ENCODE measurements at places on chromosomes 7 and 10. TPM values are rescaled to one million over a fixed set of nuclear protein-coding genes. Genes with fewer than 3 reads are reported as not detected.
A peak's percentile ranks its signal among the peaks of the same experiment; 100 is the strongest.

GRCh38 chr7:115910541-115911164 is 119.9 kb downstream of the TFEC start:
- DNase-seq: no peak

DNA sequence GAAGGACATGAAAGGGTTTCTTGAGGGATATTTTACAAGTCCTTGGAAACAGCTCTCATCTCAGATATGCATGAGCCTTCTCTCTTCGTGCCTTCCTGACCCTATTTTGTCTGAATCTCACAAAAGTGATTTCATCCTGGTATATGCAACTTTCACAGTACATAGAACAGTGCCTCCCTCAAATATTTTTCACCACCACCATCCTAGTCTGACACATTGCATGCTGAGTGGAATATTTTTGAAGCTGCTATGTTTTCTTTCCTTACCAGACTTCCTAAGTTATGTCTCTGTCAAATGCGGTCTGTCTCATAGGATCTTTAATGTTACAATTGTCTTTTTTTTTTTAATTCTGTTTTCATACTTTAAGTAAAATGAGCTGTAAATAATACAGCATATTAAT is 673.3 kb upstream of the LRRN3 start:
- DNase-seq: no peak

DNA sequence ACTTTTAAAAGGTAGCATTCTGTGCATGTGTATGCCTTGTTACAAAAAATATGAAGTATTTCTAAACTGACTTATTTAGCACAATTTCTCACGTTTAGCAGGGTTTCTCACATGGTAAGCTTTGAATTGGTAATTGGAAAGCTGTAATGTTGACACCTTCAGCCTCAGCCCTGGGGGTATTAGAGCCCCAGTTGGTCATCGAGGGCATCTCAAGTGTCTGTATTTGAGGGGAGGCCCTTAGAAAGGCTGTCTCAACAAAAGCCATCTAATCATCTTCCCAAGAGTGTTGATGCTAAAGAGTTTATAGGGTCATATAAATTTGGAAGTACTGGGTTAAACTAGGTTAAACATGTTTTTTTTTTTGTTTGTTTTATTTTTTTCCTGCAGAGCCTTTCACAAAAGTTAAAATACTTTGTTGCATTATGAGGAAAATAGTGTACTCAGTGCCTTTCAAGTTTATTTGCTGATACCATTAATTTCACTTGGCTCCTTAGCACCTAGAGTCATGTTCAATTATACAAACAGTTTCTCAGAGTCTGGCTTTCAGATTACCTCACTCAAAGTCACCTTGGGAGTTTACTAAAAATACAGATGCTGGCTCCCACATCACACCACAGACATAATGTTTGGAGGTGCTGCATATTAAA is 134.0 kb downstream of the CD36 start:
- no peak for DNase-seq

DNA sequence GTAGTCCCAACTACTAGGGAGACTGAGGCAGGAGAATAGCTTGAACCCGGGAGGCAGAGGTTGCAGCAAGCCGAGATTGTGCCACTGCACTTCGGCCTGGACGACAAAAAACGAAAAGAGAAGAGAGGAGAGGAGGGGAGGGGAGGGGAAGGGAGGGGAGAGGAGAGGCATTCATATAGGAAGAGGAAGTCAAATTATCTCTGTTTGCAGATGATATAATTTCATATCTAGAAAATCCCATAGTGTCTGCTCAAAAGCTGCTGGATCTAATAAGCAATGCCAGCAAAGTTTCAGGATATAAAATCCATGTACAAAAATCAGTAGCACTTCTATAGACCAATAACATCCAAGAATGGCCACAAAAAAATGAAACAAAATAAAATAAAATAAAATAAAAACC is 120.3 kb downstream of the LMBR1 start:
- DNase-seq: no peak

DNA sequence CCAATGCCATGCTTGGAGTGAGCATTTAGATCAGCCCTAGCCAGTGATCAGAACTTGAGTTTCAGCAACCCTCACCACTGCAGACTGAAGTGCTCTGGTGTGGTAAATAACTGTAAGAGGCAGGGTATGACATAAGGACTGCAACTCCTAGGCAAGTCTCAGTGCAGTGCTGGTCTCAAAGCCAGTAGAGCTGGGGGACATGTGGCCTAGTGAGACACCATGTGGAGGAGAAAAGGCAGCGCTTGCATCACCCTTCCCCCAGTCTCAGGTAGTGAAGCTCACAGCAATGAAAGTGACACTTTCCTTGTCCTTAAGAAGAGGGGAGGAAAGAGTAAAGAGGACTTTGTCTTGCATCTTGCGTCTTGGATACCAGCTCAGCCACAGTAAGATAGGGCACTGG is 386.8 kb upstream of the POT1 start:
- DNase-seq: no peak

DNA sequence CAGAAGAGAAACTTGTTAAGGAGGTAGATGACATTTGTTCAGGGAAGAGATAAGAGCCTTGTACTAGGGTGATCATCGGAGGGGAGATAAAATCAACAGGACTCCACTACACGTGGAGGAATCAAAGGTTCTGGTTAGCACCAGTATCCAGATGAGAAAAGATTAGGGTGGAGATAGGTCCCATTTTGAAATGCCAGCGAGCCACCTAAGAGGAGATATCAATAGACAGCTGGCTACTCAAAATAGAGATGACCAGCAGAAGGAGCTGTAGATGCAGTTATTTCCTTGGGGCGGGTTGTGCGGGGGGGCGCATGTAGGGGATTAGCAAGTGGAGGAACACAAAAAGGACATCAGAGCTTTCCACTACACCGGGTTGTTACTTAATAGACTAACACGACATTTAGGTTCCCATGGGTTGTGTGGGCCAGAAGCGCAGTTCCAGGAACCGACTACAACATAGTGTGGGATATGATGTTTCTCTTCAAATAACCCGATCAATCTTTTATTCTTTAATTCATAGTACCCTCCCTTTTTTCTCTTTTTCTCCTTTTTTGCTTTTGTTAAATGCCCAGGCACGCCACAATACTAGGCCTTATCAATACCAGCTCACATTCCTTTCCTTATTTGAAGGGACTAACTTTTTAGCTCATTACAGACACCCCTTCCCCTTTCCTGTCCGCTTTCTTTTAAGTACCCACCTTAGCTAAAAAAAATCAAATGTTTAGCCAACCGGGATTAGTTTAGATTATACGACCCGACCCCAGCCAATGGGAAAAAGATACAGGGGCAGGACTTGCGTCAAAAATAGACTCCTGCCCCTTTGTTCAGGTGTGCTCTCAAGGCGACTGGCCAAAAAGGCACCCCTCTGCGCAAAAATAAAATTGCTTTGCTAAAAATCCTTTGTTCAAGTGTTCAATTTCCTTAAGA is 2.0 kb upstream of the KIF11 start:
- no peak for DNase-seq

DNA sequence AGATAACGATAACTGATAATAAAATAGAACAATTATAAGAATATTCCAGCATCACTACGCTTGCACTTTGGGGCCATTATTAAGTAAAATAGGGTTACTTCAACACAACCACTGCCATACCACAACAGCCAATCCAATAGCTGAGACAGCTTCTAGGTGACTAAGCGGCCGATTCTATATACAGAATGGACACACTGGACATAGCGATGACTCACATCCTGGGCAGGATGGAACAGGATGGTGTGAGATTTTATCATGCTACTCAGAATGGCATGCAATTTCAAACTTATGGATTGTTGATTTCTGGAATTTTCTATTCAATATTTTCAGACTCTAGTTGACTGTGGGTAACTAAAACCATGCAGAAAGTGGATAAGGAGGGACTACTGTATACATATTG is 920.9 kb downstream of the LRMDA start:
- no peak for DNase-seq

DNA sequence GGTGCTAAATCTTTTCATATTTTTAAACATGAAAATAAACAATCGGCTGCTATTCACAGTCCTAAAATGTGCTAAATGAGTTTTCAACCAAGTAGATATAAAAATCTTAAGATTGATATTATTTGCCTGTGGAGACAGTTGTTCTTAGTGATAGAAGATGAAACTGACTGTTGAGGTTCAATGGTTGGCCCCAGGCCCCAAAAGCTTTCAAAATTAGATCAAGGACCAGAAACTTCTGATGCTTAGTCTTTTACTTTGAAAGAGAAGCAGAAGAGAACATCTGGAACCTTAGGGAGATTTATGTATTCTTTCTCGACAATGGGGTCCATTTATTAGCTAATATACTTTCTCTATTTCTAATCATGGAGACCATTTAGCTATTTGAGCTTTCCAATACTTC is 155.8 kb downstream of the REEP3 start:
- no peak for DNase-seq

- no peak for DNase-seq
These were observed 23.5 kb downstream of the FBXW4 start for GRCh38 chr10:101671453-101671852.

GRCh38 chr7:95155965-95156364 is 168.4 kb downstream of the PON1 start:
- no peak for DNase-seq

DNA sequence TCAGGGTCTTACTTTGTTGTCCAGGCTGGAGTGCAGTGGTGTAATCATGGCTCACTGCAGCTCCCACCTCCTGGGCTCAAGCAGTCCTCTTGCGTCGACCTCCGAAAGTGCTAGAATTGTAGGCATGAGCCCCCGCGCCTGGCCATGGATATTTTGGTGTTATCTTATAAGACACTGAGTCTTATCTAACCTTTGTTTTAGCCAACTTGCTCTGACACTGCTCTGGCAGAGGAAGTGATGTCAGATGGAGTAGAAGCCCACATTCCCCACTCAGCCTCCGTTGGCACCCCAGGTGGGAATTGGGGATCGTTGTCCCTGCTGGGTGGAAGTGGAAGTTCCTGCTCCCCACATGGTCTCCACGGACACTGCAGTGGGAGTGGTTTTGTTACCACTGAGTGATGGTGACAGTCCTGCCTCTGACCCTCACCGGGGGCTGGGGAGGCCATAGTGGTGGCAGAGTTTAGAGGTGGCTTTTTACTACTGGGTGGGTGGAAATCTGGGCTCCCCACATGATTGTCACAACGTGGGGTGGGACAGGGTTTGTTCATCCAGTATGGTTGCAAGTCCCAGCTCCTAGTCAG is 98.9 kb downstream of the ANKRD61 start:
- DNase-seq: no peak

DNA sequence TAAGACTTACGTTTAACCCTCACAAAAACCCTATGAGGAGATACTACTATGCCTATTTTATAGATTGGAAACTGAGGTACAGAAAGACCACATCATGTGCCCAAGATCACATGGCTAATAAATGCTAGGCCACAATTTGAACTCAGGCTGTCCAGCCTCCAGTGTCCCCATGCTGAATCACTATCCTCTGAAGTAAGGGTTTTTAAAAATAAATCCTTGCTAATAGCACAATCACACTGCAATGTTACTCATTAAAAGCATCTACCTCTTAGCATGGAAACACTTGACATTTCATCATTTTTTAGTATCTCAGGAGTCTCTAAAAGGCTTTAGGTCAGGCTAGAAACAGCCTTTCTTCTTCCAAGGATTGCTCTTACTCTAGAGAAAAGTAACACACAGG is 50.0 kb upstream of the PPP1R3C start:
- DNase-seq: no peak

DNA sequence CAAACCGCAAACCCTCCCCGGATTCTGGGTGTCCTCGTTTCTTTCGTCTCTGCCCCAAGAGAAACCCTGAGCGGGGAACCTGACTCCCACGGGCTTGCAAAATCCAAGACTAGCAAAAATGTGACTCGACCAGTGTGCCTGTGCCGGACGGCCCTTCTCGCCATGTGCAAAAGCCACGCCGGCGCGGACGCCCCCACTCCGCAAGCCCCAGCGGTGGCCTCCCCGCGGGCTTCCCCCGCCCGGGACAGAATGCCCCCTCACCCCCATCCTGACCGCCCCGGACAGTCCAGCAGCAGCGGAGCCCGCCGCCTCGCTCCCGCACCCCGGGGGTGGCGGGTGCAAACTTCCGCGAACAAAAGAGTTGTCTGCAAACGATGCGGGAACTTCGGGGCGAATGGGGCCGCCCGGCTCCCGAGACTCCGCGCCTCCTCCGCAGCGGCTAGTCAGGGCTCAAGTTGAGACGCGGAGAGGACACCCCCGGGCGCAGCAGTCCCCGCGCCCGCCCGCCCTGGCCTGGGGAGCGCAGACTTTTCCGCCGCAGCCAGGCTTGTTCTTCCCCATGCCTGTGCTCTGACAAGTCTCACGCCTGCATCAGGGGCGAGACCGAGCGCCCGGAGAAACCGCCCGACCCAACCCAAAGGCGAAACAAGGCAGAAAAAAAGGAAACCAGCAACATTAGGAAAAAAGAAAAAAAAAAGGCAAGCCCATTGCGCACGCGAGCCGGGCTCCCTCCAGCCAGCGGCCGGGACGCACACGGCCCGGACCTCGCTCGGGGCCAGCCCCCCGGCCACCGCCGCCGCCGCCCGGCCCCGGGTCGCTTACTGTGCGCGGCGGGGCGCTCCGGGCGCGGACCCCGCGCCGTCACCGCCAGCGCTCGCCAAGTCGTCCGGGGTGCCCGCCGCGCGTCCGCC is 732 bp downstream of the FAM53B start:
- peak; percentile 48 for DNase-seq

- DNase-seq: no peak
These were observed 91.5 kb upstream of the PDE1C start for GRCh38 chr7:32161708-32162107.

DNA sequence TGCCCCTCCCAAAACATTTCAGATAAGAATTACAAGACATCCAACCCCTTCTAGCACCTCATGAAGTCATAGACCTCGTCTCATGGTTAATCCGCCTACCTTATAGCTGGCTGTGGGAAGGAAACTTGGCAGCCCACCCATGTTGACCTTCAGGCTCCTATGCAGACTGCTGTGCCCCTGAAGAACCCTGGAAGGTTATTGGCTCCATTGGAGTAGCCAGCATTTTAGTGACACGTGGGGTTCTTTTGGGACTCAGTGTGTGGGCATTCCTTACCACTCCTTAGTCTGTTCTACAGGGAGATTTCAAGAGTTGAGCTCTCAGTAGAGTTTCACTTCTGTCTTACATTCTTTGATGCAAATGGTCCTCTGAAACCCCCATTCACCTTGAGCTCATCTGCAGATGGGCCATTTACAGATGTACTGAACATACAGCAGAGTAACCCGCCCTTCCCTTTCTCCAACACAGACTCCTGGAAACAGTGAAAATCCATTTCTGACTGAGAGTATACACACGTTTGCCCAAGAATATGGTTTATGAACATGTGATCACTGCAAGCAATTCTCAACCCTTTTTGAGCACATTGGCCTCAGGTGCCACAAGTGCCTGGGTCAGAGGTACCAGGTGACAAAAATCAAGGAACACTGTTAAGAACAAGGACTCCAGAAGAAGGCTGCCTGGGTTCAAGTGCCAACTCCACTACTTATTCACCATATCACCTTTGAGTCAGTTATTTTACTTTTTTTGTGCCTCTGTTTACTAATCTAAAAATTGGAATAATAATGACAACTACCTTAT is 54.0 kb upstream of the HECW1 start:
- DNase-seq: no peak

GRCh38 chr7:15397922-15398760 is 163.7 kb downstream of the AGMO start:
- DNase-seq: no peak

Gene TUBAL3
- polyA plus RNA-seq: 0.31 TPM

Gene CCL26
- polyA plus RNA-seq: not detected

Gene MALRD1
- not detected for polyA plus RNA-seq

Gene ARID5B
- 67.2 TPM for polyA plus RNA-seq

Gene ACTR3C
- polyA plus RNA-seq: 4.3 TPM

Gene KLHL7
- polyA plus RNA-seq: 32.4 TPM

Gene SPDYE3
- polyA plus RNA-seq: 5.7 TPM

Gene FGL2
- 6.2 TPM for polyA plus RNA-seq

Gene PTF1A
- not detected for polyA plus RNA-seq

Gene SMKR1
- 0.26 TPM for polyA plus RNA-seq

All from CD4-positive, CD25-positive, alpha-beta regulatory T cell (primary cell).